ENCODE measurements at places on chromosomes 12 and 14.

- no peak for DNase-seq
Measured at GRCh38 chr14:24688030-24688658, 54.2 kb upstream of the GZMB start.

DNA sequence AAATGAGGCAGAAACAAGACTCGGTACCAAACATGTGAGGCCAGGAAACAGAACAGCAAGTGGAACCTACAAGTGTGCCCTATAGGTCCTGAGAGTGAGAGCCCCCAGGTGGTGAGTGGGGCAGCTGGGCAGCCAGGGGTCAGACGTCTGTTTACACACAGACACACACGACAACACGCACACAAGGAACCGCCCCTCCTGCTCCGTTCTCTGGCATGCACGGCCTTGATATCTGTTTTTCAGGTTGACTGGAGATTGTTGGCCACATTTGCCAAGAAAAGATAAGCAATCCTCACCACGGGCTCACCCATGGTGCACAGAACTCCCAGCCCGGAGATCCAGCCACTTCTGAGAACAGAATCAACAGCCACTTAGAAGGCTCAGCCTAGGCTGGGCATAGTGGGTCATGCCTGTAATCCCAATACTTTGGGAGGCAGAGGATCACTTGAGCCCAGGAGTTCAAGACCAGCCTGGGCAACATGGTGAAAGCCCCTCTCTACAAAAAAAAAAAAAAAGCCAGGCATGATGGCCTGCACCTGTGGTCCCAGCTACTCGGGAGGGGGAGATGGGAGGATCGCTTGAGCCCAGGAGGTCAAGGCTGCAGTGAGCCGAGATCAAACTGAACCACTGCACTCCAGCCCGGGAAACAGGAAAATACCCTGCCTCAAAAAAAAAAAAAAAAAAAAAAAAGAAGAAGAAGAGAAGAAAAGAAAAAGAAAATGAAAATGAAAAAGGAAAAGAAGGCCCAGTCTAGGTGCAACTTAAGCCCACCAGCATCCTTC is 19.4 kb upstream of the EIF5 start:
- no peak for DNase-seq

- DNase-seq = peak; percentile 57
Measured at GRCh38 chr12:55829967-55830600, 697 bp upstream of the DNAJC14 start.

DNA sequence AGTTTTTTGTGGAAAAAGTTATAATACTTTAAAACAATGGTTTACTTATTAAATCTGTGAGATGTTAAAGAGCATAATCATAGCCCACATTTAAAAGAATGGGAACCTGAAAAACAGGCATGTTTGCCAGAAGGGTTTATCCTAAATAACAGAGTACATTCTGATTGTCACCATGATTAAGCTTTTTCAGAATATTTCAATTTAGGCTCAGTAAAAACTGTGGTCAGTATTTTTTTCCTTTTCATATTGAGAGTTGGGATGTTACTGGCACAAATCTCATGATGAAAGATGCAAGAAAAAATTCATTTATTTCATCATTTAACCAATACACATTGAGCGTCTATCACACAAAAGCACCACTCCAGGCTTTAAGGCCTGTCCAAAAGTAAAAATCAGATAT is 18.6 kb downstream of the EPS8 start:
- DNase-seq = no peak

GRCh38 chr12:50070314-50071060 is 13.1 kb downstream of the ASIC1 start:
- peak; percentile 71 for DNase-seq

DNA sequence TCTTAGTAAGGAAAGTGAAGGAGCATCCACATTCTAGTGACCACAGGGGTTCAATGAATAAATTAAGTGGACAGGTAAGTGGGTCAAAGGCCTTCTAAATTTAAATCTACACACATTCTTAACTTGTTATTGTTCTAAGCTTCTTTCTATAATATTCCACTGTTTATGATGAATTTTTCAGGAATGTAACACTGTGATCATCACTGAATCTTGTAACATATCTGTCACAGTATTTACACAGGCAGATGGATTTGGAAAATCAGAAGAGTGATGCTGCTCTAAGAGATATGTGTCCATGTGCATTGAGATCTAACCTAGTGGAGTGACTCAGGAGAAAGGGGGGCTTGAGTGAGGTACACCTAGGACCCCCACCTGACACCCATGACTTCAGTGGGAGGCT is 115.4 kb upstream of the OVCH1 start:
- no peak for DNase-seq

DNA sequence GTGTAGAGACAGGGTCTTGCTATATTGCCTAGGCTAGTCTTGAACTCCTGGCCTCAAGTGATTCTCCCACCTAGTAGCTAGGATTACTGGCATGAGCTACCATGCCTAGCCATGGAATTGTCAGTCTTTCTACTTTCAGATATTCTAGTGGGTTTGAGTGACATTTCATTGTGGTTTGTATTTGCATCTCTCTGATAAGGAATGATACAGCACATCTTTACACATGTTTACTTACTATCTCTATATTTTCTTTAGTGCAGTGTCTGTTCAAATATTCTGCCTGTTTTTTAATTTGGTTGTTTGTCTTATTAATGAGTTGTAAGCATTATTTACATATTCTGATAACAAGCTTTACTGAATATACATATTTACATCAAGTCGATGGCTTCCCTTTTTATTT is 73.6 kb downstream of the CMKLR1 start:
- no peak for DNase-seq

GRCh38 chr12:19432309-19433170 is 6.8 kb upstream of the AEBP2 start:
- DNase-seq = no peak

DNA sequence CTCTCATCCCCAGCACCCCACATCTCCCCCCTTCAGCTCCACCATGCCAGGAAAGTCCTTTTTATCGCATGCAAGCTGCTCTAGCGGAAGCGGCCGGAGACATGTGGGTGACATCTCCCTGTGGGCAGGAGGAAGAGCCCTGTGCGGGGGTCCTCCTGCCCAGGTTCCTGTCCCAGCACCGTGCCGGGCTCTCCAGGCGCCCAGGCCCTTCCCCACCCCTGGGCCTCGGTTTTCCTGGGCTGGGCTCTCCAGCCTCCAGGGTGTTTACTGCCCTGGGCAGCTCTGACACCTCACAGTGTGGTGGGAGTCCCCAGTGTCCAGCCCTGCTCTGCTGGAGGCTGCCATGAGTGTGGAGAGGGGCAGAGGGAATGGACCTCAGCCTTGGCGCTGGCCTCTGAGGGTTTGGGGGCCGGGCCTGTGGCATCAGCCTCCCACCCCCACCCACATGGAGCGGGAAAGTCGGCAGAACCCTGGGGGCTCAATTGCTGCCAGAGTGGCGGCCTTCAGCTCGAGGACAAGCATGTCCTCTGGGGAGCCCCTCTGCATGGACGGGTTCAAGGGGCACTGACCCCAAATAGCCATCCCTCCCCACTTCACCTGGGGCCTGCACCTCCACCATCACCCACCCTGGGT is 16.9 kb downstream of the ASPG start:
- no peak for DNase-seq

DNA sequence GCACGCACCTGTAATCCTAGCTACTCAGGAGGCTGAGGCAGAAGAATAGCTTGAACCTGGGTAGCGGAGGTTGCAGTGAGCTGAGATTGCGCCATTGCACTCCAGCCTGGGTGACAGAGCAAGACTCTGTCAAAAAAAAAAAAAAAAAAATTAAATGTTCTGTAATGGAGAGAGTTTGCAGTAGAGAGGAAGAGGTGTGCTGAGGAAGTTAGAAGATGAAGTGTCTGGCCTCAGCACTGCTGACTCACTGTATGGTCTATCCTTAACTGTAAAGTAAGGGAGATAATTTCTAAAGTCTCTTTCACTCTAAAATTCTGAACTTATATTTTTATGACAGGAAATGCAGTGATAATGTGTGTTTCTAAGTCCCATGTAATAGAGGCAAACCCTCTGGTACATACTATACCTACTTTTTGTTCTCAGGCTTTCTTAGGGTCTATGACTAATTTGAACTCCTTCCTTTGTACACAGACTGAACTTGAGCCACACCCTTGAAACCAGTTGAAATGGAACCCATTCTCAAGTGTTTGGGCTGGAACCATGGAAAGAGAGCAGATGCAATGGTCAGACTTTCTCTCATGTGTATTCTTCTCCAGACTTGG is 278.1 kb upstream of the FAR2 start:
- no peak for DNase-seq

- DNase-seq = no peak
Measured at GRCh38 chr14:53683229-53683628, 273.4 kb downstream of the BMP4 start.

DNA sequence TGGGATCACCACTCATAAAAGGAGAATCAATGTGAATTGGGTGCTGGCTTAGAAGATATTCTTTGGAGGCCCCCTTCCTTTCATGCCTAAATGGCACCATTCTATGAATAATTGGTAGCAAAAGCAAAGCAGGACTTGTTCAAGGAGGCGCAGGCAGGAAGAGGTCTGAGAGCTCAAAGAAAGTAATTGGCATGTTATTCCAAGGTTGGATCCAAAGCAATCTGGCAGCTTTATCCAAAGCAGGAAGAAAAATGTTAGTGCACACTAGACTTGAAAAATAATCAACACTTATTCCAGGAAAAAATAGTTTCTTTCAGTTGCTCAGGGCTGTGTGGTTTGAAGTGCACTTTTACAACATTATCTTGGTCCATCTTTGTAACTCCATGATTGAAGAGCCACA is 326.4 kb downstream of the NUAK1 start:
- DNase-seq = no peak

- no peak for DNase-seq
Measured at GRCh38 chr12:26857465-26858176, 24.6 kb upstream of the ITPR2 start.

DNA sequence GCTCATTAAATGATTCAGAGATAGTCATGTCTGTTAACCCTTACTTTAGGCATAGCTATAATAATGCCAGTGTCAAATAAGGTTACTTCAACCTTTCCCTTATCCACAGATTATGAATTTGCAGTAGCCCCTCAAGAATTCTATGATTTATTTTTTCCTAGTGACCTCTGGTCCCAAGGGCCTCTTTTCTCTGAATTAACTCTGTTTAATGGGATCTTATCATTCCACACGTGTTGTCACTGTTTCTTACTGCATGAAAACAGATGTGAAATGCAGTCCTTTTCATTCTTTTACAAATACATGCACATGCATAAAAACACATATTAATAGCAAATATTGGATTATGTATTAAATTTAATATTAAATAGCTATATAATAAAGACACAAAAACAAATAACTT is 667.7 kb upstream of the FOXG1 start:
- DNase-seq = no peak

DNA sequence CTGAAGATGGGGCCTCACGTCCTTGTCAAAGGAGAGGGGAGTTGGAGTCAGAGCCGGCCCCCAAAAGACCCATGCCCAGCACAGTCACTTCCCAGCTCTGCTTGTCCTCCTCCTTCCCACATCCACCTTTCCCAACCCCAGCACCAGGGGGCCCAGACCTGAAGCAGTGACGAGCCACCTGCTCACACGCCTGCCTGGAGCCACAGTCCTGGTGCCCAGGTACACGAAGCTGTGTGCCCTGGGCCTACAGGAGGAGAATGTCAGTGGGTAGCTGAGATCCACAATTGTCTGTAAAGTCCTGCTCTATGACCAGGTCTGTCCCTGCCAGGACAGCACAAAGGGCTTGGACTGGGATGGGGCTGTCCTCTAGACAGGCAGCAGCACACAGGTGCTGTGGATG is 126.8 kb upstream of the PZP start:
- no peak for DNase-seq

GRCh38 chr12:121003650-121004049 is 12.6 kb downstream of the C12orf43 start:
- no peak for DNase-seq

- DNase-seq = no peak
Measured at GRCh38 chr14:24258119-24258518, 4.9 kb downstream of the TGM1 start.

- DNase-seq = no peak
Measured at GRCh38 chr12:113751513-113751912, 214.6 kb downstream of the RBM19 start.

DNA sequence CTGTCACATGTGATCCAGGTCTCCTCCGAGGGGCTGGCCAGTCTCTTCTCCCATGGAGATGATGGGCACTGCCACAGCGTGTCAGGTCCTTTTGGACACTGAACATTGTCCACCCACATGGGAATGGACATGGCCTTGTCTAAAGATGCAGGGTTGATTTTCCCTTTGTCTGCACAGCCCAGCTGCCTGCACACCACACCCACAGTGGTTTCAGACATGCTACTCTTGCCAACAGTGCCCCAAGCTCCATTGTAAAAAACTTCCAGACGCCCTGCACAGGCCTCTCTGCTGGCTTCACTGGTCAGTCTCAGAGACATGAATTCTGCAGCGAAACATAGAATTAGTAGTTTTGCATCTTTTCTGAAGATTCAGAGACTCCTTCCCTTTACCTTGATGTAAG is 18.5 kb downstream of the CD163 start:
- no peak for DNase-seq

DNA sequence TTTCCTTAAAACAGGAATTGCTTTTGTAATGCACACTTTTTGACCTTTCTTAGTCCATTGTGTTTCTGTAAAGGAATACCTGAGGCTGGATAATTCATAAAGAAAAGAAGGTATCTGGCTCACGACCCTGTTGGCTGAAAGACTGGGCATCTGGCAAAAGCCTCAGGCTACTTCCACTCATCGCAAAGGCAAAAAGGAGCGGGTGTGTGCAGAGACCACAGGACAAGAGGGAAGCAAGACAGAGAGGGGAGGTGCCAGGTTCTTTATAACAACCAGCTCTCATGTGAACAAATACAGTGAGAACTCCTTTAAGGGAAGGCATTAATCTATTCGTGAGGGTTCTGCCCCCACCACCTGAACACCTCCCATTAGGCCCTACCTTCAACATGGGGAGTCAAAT is 182.1 kb downstream of the C12orf50 start:
- no peak for DNase-seq

GRCh38 chr12:72485017-72485701 is 213.0 kb downstream of the TRHDE start:
- DNase-seq = no peak

- DNase-seq = no peak
Measured at GRCh38 chr14:100622224-100622623, 35.0 kb upstream of the BEGAIN start.

DNA sequence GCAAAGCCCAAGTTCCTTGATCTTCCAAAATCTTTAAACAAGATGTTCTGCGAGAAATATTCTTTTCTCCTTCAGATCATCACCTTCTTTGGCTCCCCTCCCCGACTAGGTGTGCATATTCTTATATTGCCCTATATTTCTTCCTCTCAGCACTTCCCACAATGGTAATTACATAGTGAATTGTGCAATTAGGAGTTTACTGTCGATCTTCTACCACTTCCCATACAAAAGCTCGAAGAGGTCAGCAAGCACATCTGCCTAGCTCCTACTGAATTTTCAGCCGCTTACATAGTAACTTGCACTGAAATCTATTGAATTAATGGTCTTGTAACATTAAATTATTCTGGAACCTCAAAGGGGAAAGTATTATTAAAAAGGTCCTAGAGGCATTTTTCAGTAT is 16.7 kb downstream of the OSBPL8 start:
- no peak for DNase-seq
